ENCODE measurements at places on chromosomes 13 and 19. TPM values are rescaled to one million over a fixed set of nuclear protein-coding genes. Genes with fewer than 3 reads are reported as not detected.

NLRP5 gene
- not detected for total RNA-seq

CEACAM19 gene
- total RNA-seq: 0.23 TPM

LILRB5 gene
- total RNA-seq: not detected

TSPAN16 gene
- not detected for total RNA-seq

CGB5 gene
- total RNA-seq: not detected

IGLON5 gene
- total RNA-seq: 0.21 TPM

SYNE4 gene
- total RNA-seq: 1.2 TPM

LRRC4B gene
- total RNA-seq: not detected

BIVM gene
- 21.8 TPM for total RNA-seq

KASH5 gene
- total RNA-seq: 0.15 TPM

THSD8 gene
- total RNA-seq: 29.9 TPM

ZNF540 gene
- total RNA-seq: 0.84 TPM

SERPINE3 gene
- not detected for total RNA-seq

ABCA7 gene
- total RNA-seq: 17.2 TPM

ZNF729 gene
- not detected for total RNA-seq

All from activated CD8-positive, alpha-beta memory T cell treated with anti-CD3 and anti-CD28 coated beads for 36 hours (primary cell).